Stomach (tissue), 19 donors: ENCODE measurements at places on chromosomes 1 and 21. TPM values are rescaled to one million over a fixed set of nuclear protein-coding genes. Genes with fewer than 3 reads are reported as not detected.
A peak's percentile ranks its signal among the peaks of the same experiment; 100 is the strongest.

GRCh38 chr1:81453367-81453703, 347.4 kb upstream of the ADGRL2 start:
- H3K36me3 ChIP-seq, result no peaks in the 10 kb centered on the region
- H3K27me3 ChIP-seq, result no peaks in the 10 kb centered on the region
- peak overlapping the region; percentile 13 for H3K27ac ChIP-seq

MTFR1L gene
- 39.3 TPM for total RNA-seq

- H3K4me1 ChIP-seq, result no peaks in the 10 kb centered on the region
- H3K27ac ChIP-seq, result no peak overlapping the region
Observed at GRCh38 chr1:100482167-100482566, 55.8 kb upstream of the GPR88 start.

CAMK1G gene
- total RNA-seq, result not detected

S100A7 gene
- not detected for total RNA-seq

AGMAT gene
- 0.14 TPM for total RNA-seq

GRCh38 chr1:11700601-11701467, 9.3 kb downstream of the DRAXIN start:
- H3K36me3 ChIP-seq, result no peaks in the 10 kb centered on the region
- H3K27ac ChIP-seq, result no peak overlapping the region
- H3K27me3 ChIP-seq, result peaks cover 84% of the 10 kb centered on the region
- no peak overlapping the region for H3K4me3 ChIP-seq
- no peaks in the 10 kb centered on the region for H3K4me1 ChIP-seq

PRKAB2 gene
- 21.0 TPM for total RNA-seq

DNA sequence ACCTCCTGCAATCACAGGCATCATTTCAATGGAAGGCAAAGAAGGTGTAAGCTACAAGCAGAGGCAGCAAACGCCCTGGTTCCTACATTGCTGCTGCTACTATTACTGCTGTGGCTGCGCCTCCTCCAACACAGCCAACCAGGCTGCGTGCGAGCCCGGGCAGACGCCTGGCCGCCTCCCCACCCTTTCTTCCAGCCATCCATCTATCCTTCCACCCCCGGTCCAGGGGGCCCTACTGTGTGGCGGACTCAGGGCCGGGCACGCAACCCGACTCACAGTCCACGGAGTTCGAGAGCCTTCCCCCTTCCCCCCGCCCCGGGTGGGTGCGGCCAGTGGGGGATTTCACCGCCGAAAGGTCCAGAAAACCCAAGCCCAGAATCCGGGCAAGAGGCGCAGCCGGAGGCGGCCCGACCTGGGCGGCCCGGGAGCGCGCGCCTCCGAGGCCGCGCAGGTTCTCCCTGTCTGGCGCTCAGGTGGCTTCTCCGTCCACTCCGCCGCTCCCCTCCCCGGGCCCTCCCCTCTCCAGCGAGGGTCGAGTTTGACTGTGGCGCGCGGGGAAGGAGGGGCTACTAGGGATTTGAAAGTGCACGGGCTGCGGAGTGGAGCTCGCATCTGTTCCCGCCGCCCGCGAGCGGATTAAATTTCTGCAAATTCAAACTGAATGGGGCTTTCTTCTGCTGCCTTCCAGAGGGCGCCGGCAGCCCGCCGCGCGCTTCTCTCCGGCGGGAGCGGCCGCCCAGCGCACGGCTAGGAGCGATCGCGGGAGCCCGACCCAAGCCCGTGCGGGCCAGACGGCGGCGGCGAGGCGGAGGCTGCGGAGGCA, at the start of gene HUNK:
TSS of gene HUNK (plus strand) at position 569 of the 823 bp plus-strand sequence. CDS start 655 bp downstream, outside the sequence.
- peak within 1 kb of the TSS; percentile 62 for H3K27ac ChIP-seq
- H3K36me3 ChIP-seq, result no peaks in the 10 kb centered on the region
- peak within 1 kb of the TSS; percentile 64 for H3K4me3 ChIP-seq
- DNase-seq, result peak; percentile 85
- H3K4me1 ChIP-seq, result peaks cover 34% of the 10 kb centered on the region
- peaks cover 68% of the 10 kb centered on the region for H3K27me3 ChIP-seq

- H3K4me1 ChIP-seq, result no peaks in the 10 kb centered on the region
- H3K4me3 ChIP-seq, result no peak overlapping the region
- H3K27ac ChIP-seq, result no peak overlapping the region
Observed at GRCh38 chr1:22615886-22616285, 20.5 kb upstream of the C1QA start.

GRCh38 chr1:198143797-198144196, 13.0 kb upstream of the NEK7 start:
- H3K27ac ChIP-seq, result no peak overlapping the region
- H3K27me3 ChIP-seq, result no peaks in the 10 kb centered on the region
- no peaks in the 10 kb centered on the region for H3K36me3 ChIP-seq
- no peak for DNase-seq

DNA sequence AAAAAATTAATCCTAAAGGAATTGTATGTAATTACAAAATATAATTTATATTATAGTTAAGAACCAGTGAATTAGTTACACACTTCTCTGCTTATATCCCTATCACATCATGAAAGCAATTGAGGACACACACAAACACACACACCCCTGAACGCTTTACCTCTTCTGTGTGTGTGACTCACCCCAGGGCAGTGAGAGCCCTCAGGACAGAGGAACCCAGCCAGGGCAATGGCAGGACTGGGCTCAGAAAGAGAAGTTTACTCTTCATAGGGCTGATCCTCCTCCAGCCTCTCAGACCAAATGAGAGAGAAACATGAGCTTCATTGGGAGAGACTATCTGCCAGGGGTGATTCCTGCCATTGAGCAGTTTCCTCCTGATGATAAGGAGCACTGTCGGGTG, 38.1 kb downstream of the SLC44A3 start:
- no peaks in the 10 kb centered on the region for H3K36me3 ChIP-seq
- no peak overlapping the region for H3K27ac ChIP-seq
- no peaks in the 10 kb centered on the region for H3K27me3 ChIP-seq
- no peak overlapping the region for H3K4me3 ChIP-seq
- no peak for DNase-seq

DNA sequence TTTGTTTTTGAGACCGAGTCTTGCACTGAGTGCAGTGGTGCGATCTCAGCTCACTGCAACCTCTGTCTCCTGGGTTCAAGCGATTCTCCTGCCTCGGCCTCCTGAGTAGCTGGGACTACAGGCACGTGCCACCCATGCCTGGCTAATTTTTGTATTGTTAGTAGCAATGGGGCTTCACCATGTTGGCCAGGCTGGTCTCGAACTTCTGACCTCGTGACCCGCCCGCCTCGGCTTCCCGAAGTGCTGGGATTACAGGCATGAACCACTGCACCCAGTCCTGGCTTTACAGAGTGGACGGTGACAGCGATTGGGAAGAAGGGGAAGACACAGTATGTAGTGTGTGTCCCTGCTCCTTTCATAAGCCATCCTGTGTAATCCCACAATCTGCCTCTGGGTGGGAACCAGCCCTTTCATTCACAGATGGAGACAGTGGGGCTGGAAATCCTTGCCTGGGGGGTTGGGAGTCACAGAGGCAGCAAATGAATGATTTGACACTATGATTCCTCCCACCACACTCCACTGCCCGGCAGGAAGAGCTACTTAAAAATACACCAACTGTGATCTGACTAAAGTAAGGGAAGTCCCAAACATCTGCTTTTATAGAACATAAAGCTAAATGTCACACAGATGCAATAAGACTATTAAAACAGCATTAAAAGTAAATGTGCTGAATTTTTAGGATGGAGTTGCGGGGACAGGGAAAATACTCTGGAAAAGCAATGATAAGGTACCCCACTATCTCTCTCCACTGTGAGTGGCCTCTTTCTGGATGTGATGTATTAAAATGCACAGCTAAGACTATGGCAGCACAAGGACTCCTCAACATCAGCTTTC, 4.5 kb downstream of the PARP1 start:
- no peak overlapping the region for H3K27ac ChIP-seq
- DNase-seq, result no peak
- peaks cover 43% of the 10 kb centered on the region for H3K36me3 ChIP-seq
- peaks cover 73% of the 10 kb centered on the region for H3K4me1 ChIP-seq
- no peak overlapping the region for H3K4me3 ChIP-seq

GRCh38 chr1:88891951-88892340, 579 bp upstream of the GTF2B start:
- H3K27ac ChIP-seq, result peak overlapping the region; percentile 94
- H3K4me3 ChIP-seq, result peak overlapping the region; percentile 87
- peaks cover 8% of the 10 kb centered on the region for H3K36me3 ChIP-seq
- peaks cover 42% of the 10 kb centered on the region for H3K4me1 ChIP-seq
- DNase-seq, result no peak

- H3K4me1 ChIP-seq, result peaks cover 33% of the 10 kb centered on the region
- no peak for DNase-seq
- no peaks in the 10 kb centered on the region for H3K36me3 ChIP-seq
Observed at GRCh38 chr1:41239988-41240610, 2.0 kb downstream of the SCMH1 start.

DNA sequence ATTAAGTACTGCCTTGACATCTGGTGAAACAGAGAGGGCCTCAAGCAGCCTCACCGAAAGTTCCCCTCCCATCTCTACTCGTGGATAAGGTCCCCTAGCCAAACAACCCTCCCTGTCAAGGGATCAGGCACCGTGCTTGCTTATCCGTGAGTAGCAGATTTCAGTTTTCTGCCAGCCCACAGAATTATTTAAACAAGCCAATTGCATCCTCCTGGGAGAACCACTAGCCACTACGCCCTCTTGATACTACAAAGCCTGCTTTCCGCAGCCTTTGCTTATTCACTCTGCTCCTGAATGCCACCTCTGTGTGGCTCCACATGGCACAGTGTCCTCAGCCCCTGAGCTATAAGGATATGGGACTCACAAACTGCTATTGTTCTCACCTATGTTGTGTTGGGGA, 5.9 kb upstream of the TFF2 start:
- no peak overlapping the region for H3K27ac ChIP-seq
- no peak for DNase-seq
- no peak overlapping the region for H3K4me3 ChIP-seq
- no peaks in the 10 kb centered on the region for H3K36me3 ChIP-seq
- peaks cover 37% of the 10 kb centered on the region for H3K27me3 ChIP-seq
- no peaks in the 10 kb centered on the region for H3K4me1 ChIP-seq

GRCh38 chr1:235643837-235644692, 5.5 kb downstream of the GNG4 start:
- H3K36me3 ChIP-seq, result no peaks in the 10 kb centered on the region
- H3K27ac ChIP-seq, result no peak overlapping the region
- peaks cover 25% of the 10 kb centered on the region for H3K27me3 ChIP-seq
- H3K4me3 ChIP-seq, result no peak overlapping the region

GRCh38 chr21:44947111-44947929, 7.5 kb downstream of the SLX9 start:
- peaks cover 30% of the 10 kb centered on the region for H3K4me1 ChIP-seq
- H3K27me3 ChIP-seq, result no peaks in the 10 kb centered on the region
- no peak overlapping the region for H3K27ac ChIP-seq
- H3K36me3 ChIP-seq, result peaks cover 7% of the 10 kb centered on the region
- H3K4me3 ChIP-seq, result no peak overlapping the region

FAM78B gene
- not detected for total RNA-seq

- no peak overlapping the region for H3K4me3 ChIP-seq
- H3K27me3 ChIP-seq, result no peaks in the 10 kb centered on the region
- H3K4me1 ChIP-seq, result peaks cover 6% of the 10 kb centered on the region
Observed at GRCh38 chr1:230773396-230774033, 26.3 kb downstream of the CAPN9 start.

HTR1D gene
- total RNA-seq, result 0.58 TPM
